ENCODE measurements at places on chromosomes 12 and 14.

DNA sequence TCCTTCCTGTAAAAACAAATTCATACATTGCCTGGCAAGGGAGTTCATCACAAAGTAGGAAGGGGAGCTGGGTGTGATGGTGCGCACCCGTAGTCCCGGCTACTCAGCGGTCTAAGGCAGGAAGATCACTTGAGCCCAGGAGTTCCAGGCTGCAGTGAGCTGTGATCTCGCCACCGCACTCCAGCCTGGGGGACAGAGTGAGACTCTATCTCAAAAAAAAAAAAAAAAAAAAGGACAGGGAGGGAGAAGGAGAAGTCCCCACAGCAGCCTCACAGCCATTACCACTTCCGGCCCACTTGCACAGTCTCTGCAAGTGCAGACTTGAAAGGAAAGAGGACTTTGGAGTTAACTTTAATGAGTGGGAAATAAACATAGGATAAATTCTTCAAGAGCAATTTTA is 121.0 kb downstream of the FBXL14 start:
- H3K27ac ChIP-seq: no peak overlapping the region
- peak; percentile 61 for DNase-seq
- no peaks in the 10 kb centered on the region for H3K27me3 ChIP-seq

DNA sequence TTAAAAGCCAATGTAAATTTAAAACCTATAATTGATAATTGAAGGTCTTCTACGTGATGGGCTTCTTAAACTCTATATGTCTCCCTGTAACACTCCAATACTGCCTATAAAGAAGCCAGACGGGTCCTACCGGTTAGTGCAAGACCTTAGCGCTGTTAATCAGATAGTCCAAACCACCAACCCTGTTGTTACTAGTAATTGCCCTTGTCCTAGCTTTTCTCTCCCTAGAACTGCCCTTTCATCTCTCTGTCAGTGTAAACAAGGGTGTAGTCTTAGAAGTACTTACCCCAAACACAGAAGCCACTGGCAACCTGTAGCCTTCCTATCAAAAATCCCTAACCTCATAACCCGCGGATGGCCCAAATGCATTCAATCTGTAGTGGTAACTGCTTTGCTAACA is 243.0 kb upstream of the DIO3 start:
- DNase-seq: no peak
- no peak overlapping the region for H3K4me3 ChIP-seq
- no peaks in the 10 kb centered on the region for H3K4me1 ChIP-seq

DNA sequence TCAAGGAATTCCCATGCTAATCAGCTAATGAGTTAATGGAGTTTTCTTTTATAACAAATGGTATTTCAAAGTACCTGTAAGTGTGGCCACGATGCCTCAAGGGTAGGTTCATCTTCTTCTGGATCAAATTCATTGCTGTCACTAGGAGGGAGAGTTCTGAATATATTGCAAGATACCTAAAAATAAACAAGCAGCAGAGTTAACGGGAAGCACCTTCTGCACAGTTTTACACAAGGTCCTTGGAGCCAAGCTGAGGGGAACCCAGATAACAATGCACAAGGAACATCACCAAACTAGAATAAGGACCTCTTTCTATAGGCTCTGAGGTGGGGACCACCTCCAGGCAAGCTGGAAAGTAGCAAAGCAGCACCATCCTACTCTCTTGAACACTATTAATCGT is 103.2 kb upstream of the GPHB5 start:
- H3K27ac ChIP-seq: no peak overlapping the region
- H3K36me3 ChIP-seq: peaks cover 16% of the 10 kb centered on the region
- H3K4me3 ChIP-seq: no peak overlapping the region
- H3K27me3 ChIP-seq: no peaks in the 10 kb centered on the region
- no peak for DNase-seq

DNA sequence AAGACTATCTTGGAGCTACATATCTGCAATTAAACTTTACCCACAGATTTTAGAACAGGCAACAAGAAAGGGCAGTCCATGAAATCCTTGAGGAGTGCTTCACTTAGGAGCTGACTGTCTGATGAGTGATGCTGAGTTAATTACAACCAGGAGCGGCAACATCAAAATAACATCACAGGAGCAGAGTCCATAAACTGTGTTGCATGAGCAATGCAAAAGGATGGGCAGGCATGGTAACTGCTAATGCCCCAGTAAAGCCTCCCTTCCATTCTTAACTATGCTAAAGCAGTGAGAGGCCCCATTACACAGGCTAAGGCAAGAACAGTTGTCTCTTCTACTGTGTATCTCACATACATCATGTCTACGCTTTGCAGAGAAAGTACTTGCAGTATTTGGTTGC is 156.6 kb downstream of the PAX9 start:
- H3K36me3 ChIP-seq: no peaks in the 10 kb centered on the region
- H3K27me3 ChIP-seq: no peaks in the 10 kb centered on the region
- no peaks in the 10 kb centered on the region for H3K4me1 ChIP-seq
- DNase-seq: no peak

DNA sequence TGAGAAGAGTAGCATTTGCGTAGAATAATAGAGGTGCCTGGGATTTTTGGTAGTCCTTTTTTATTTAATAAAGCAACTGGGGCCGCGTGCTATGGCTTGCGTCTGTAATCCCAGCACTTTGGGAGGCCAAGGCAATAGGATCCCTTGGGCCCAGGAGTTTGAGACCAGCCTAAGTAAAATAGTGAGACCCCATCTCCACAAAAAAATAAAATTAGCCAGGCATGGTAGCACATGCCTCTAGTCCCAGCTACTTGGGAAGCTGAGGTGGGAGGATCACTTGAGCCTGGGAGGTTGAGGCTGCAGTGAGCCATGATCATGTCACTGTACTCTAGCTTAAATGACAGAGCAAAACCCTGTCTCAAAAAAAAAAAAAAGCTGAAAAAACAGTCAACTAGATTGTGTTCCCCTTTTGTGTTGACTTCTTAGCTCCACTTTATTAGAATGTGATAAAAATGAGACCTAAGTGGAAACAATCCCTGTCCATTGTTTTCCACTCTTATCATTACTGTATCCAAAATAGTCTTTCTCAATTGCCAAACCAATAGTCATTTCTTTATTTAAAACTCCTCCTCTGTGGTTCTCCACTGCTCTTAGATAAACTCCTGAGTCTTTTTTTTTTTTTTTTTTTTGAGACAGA is 7.4 kb downstream of the PRKCH start:
- no peaks in the 10 kb centered on the region for H3K27me3 ChIP-seq
- peak overlapping the region; percentile 69 for H3K27ac ChIP-seq
- peaks cover 54% of the 10 kb centered on the region for H3K4me1 ChIP-seq
- H3K36me3 ChIP-seq: no peaks in the 10 kb centered on the region
- DNase-seq: no peak
- H3K4me3 ChIP-seq: peak overlapping the region; percentile 95

Measured in CD4-positive, alpha-beta T cell (primary cell).